Naive thymus-derived CD4-positive, alpha-beta T cell (primary cell): ENCODE measurements at places on chromosomes 1 and 21.

DNA sequence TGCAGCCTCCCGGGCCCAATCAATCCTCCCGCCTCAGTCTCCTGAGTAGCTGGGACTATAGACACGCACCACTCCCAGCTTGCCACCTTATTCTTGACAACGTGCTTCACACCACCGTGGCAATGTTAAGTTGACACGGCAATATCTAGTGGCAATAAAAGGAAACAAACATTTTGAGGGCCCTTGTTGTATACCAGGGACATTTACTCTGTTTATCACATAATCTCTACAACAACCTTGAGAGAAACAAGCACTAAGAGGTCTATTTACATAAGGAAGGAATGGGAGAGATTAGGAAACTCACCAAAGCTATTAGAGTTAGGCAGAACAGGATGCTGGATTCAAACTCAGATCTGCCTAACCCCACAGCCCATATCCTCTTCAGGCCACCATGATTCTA is 3.1 kb downstream of the KLHDC8A start:
- DNase-seq: no peak

- no peak for DNase-seq
Observed at GRCh38 chr1:66416295-66416694, 117.7 kb upstream of the SGIP1 start.

GRCh38 chr1:36415661-36416326 is 18.1 kb upstream of the LSM10 start:
- no peak for DNase-seq

GRCh38 chr1:186681121-186681520 is 898 bp upstream of the PTGS2 start:
- DNase-seq: no peak

DNA sequence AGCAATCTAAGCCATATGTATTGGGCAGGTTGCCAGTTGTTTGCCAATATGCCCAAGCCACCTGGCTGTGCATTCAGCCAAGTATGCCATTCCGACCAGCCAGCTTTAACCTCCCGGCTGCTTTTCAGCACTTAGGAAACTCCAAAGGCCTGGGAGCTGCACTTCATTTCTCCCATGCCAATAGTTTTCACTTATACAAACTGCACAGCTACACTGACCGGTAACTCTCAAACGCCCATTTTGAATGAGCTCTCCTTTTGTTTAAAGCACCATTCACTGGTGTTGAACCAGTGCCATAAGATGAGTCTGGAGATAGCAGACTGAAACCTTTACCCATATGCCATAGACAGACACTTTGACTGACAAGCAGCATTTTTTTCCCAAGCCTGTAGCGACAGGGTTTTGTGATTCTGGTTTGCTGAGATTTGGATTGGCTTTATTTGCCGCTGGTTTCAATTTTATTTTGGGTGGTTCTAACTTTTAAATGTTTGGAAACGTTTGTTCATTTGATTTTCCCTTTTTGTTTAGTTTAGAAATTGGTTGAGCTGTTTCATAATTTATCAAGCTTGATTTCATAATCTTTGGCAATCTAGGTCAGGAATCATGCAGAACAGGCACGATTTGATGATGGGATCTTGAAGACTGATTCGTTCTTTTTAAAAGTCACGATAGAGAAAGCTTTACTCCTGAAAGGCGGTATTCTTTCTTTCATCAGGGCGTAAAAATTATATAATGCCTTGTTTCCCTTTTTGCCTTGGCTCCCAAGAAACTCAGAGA is 144.6 kb downstream of the NFIA start:
- DNase-seq: no peak

- no peak for DNase-seq
Observed at GRCh38 chr21:41128981-41129380, 39.0 kb upstream of the BACE2 start.

- no peak for DNase-seq
Observed at GRCh38 chr1:102174259-102174863, 177.6 kb upstream of the OLFM3 start.

GRCh38 chr1:154943649-154944400 is 7.3 kb upstream of the PMVK start:
- DNase-seq: no peak

- no peak for DNase-seq
Observed at GRCh38 chr1:229752679-229753078, 126.6 kb downstream of the URB2 start.

- no peak for DNase-seq
Observed at GRCh38 chr1:200366577-200367253, 43.1 kb downstream of the ZNF281 start.

DNA sequence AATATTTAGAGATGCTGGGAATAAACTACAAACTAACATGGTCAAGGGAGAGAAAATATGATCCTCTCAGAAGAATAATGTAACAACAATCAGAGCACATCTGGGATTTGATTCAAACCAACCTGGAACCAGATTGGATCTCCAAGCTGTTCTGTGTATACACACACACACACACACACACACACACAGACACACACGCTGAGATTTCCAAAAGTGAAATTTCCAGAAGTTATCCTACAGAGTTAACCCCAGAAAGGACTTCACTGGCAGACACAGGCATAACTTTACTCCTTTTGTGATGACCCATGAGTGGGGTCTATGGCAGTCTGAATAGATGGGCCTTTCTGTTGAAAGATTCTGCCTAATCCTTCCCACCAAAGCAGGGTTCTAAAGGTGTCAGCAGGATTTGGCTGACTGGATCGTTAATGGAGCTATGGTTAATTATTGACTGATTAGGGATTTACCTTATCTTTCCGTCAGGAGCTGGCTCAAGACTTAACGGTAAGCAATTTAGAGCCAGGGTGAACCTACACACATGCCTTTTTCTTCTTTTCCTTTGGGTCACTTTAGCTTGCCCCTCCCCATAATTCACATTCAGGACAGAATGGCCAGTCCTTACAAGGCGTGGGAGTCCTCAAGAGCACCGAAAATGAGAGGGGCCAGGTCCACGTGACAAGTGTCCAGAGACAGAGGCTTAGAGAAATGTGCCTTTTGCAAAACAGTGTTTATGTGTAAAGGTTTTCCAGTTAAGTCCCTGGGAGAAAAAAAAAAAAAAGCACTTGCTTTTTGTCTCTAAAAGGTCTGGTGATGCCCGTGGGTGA is 10.9 kb upstream of the PROX1 start:
- DNase-seq: no peak

DNA sequence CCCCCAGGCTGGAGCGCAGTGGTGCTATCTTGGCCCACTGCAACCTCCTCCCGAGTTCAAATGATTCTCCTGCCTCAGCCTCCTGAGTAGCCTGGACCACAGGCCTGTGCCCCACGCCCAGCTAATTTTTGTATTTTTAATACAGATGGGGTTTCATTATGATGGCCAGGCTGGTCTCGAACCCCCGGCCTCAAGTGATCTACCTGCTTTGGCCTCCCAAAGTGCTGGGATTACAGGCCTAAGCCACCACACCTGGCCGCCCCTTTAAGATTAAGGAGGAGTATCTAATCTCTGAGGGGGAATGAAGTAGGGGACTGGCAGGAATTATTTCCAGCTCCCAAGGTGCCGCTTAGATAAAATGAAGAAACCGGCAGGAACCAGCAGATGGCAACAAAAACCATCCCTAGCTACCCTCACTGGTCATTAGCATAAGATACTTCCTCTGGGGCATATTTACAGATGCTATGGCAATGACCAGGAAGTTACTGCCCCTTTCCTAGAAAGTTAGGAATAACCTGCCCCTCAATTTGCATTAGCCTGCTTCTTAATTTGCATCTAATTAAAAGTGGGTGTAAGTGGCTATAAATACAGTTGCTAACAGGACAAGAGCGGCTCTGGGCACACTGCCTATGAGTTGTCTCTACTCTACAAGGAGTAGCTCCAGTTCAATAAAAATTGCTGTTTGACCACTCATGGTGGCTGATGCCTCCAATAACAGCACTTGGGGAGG is 7.1 kb upstream of the NSUN4 start:
- DNase-seq: no peak

GRCh38 chr1:1348420-1349255 is 580 bp downstream of the DVL1 start:
- no peak for DNase-seq

DNA sequence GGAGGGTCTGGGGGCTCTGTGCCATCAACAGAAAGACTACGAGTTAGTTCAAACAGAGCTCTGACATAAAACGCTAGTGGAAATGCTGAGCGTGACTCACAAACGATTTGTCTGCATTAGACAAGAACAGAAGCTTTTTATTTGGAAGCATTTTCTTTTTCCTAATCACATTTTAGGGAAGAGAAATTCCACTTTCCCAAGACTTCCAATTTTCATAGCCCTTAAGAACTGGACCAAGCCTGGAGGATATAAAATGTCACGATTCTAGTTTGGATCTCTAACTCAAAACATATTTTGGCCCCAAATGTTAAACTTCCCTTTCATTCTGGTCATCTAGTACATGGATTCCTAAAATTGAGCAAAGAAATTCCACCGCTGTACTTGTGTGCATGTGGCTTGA is 320.0 kb downstream of the PCP4 start:
- DNase-seq: no peak

- DNase-seq: no peak
Observed at GRCh38 chr21:35614396-35614921, 445.9 kb downstream of the SETD4 start.

- DNase-seq: no peak
Observed at GRCh38 chr1:108038653-108039236, 73.8 kb upstream of the VAV3 start.

GRCh38 chr1:163300568-163300967 is 21.2 kb upstream of the NUF2 start:
- DNase-seq: no peak

DNA sequence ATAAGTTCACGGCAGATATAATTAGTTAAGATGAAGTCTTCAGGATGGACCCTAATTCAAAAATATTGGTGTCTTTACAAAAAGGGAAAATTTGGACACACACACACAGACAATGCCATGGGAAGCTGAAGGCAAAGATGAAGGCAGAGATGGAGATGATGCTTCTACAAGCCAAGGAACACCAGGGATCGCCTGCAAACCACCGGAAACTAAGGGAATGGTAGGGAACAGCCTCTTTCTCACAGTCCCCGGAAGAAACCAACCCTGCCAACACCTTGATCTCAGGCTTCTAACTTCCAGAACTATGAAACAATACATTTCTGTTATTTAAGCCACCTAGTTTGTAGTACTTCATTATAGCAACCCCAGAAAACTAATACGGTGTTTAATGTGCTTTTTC is 15.1 kb upstream of the SERTAD4 start:
- DNase-seq: no peak

DNA sequence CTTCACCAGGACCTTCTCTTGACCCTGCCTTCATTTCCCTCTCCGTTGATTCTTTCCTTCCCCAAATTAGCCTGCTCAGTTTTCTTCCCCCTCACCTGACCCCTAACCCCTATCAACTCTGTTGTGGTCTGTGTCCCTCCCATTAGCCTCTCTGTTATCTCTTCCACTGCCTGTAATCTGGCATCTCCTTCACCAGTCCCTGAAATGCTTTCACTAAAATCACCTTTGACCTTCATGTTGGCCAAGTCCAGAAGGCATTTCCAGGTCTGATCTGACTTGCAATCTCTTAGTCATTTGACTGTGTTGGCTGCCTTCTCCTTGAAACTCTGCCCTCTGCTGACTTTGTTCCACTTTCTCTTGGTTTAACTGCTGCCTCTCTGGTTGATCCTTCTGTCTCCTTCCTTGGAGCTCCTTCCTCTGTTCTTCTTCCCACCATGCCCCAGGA is 28.2 kb downstream of the ATP8B2 start:
- DNase-seq: peak; percentile 28
